Uterus (tissue), 4 donors: ENCODE measurements at places on chromosomes 6 and 20. TPM values are rescaled to one million over a fixed set of nuclear protein-coding genes. Genes with fewer than 3 reads are reported as not detected.
A peak's percentile ranks its signal among the peaks of the same experiment; 100 is the strongest.

- no peak for DNase-seq
Measured at GRCh38 chr20:9082741-9083140, 13.9 kb downstream of the PLCB4 start.

GRCh38 chr6:139550361-139550760, 175.9 kb upstream of the CITED2 start:
- no peak for DNase-seq

GRCh38 chr6:99789767-99790166, 183.1 kb downstream of the PRDM13 start:
- no peak for DNase-seq

DNA sequence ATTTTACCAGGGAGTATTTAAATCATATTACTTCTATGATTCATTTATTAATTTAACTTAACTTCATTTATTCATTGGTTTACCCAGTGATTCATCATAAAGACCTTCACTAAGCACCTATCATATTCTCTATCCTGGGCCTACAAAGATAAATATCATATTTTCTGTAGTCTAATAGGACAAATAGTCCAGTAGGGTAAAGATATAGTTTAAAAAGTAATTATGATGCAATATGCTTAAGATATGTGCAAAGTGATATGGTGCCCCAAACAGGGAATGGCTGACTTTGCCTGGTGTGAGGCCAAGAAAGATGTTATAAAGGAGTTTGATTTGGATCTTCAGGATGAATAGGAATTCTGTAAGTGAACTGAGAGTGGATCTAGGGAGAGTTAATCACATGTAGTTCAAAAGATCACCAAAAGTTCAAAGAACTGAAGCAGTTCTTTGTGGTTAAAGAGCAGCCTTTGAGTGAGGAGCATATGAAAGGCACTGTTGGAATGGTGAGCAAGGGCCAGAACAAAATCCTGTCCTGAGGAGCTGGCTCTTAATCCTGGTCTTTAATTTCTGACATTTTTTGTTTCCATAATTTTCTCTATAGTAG, 45.5 kb downstream of the MLIP start:
- DNase-seq = no peak

GRCh38 chr6:39417440-39417839, 94.9 kb upstream of the KCNK16 start:
- DNase-seq = no peak

DNA sequence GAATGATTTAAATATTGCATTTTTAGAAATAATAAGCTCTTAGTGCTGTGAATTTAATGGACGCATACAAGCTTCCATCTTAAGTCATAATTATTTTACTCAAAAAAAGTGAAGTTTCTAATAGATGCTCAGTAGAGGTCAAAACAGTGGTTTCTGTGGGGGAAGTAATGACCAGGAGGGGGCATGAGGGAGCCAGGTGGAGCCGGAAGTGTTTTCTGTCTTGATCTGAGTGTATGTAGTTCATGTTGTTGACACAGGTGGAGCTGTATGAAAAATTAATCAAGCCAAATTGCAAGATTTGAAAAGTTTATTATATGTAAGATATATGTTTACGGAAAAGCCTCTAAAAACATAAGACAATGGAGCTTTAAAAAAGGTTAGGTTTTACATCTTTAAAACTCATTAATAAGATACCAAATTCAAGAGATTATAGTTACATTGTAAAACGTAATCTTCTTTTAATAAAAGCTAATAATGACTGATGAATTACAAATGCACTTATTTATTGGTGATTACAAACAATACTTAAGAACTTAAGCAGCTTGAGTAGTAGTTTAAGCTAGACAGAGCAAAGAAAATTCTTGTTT, 68.0 kb downstream of the PLAGL1 start:
- peak; percentile 22 for DNase-seq

GRCh38 chr6:89951574-89952104, 57.4 kb downstream of the GJA10 start:
- no peak for DNase-seq

GRCh38 chr6:149681209-149681608, 32.7 kb upstream of the KATNA1 start:
- DNase-seq = no peak

DNA sequence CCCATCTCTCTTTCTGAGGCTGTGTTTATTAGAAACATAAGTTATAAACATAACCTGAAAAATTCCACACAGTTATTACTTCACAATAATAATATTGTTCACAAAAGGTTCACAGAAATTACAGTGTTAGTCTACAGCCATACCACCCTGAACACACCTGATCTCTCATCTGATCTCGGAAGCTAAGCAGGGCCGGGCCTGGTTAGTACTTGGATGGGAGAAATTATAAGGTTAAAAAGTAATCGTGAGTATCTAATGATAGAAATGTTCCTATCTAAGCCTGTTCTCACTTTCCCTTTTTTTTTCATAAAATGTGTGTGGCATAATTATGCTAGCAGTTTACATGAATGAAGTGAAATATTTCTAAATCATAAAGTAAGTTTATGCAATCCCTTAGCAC, 647.8 kb downstream of the TBC1D32 start:
- DNase-seq = no peak

DNA sequence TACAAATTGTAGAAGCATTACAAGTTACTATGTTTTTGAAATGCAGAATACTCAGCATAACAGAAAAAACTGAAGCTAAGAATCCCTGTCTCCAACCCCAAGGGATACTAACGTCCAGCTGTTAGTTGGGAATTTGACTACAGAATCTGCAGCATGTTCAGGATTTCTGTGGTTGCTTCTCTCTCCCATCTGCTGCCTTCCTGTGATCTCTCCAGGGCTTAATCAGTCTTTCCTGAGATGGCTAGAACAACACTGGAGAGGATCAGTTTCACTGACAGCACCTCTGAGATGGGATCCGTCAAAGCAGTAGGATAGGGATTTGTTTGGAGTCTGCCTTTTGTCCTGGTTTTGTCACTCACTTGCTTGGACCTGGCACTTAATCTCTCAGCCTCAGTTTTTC, 73.3 kb upstream of the NUP153 start:
- DNase-seq = no peak

DNA sequence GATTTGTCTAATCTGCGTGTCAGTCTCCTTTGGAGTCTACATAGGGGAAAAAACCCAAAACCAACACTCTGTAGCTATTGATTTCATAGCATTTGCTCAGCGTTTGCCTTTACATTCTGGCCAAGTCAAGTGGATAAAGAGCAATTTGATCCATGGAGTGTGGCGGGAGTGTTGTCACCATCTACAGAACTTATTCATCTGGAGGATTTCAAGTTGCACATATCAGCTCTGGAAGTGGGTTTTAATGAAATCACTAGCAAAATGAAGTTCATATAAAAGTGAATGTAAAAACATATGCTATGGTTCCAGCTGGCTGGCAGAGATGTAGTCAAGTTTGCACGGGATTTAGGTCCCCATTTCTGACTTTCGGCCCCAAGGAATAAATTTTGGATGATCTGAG, 219.7 kb upstream of the SUPT3H start:
- DNase-seq = no peak

Gene BPIFB4
- not detected for total RNA-seq
